ENCODE measurements at places on chromosomes 13 and 19. TPM values are rescaled to one million over a fixed set of nuclear protein-coding genes. Genes with fewer than 3 reads are reported as not detected.
A peak's percentile ranks its signal among the peaks of the same experiment; 100 is the strongest.

DNA sequence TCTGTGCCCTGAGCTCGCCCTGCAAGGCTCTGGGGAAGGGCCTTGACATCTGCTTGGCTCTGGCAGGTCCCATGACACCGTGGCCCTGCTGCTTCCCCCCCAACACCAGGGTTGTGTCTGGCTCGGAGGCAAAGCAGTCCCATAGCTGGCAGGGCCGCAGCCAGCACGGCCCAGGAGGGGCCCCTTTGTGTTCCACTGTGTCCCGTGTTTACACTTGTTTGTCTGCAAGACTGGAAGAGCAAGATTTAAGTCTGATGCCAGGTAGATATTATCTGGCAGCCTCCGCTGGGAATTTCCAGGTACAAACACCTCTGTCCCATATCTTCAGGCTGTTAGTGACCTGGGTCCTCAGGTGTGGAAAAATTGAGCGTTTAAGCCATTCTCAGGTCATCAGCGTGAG lies 44.3 kb downstream of the MCF2L start:
- no peak for DNase-seq
- H3K4me3 ChIP-seq = no peak overlapping the region

DNA sequence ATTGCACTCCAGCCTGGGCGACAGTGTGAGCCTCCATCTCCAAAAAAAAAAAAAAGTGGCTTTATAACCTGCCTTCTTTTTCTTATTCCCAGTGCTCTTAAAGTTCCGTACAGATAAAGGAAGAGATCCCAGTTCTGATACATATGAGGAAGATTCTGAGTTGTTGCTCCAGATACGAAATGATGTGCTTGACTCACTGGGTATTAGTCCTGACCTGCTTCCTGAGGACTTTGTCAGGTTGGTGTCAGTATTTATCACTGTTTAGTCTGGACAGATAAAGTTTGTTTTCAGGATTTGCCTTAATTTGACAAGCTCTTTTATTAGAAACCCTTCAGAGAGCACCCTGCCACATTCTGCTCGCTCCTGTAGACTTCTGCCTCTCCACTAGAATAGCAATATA lies 33.9 kb downstream of the BBC3 start:
- no peak for DNase-seq
- peaks cover 26% of the 10 kb centered on the region for H3K4me1 ChIP-seq
- peaks cover 17% of the 10 kb centered on the region for H3K36me3 ChIP-seq
- H3K4me3 ChIP-seq = no peak overlapping the region

The ZNF579 gene
- 24.1 TPM for total RNA-seq

DNA sequence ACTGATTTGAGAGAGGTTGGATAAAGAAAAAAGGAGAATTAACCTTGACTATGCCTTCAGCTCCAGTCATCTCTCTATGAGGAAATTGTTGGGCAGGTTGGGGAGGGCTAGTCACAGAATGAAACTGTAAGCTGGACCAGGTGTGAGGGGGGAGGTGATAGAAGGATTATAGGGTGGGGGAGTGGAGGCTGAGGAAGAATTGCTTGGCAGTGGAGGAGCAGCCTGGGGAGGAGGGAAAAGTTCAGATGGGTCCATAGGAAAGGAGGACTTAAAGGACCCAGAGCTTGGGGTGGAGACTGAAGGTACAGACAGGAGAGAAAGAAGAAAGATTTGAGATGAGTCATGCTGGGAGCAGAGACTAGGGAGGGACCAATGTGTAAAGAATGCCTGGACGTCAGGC lies 8.2 kb upstream of the ZNF431 start:
- H3K4me1 ChIP-seq = no peaks in the 10 kb centered on the region
- H3K36me3 ChIP-seq = no peaks in the 10 kb centered on the region
- DNase-seq = no peak
- no peaks in the 10 kb centered on the region for H3K27me3 ChIP-seq

The SULT2B1 gene
- total RNA-seq = 4.8 TPM

The C19orf38 gene
- 0.74 TPM for total RNA-seq

The NTF4 gene
- 1.7 TPM for total RNA-seq

- no peak overlapping the region for H3K4me3 ChIP-seq
- DNase-seq = peak; percentile 90
- H3K36me3 ChIP-seq = no peaks in the 10 kb centered on the region
- H3K27ac ChIP-seq = no peak overlapping the region
Measured at GRCh38 chr19:49746206-49746958, 16.7 kb downstream of the TSKS start.

DNA sequence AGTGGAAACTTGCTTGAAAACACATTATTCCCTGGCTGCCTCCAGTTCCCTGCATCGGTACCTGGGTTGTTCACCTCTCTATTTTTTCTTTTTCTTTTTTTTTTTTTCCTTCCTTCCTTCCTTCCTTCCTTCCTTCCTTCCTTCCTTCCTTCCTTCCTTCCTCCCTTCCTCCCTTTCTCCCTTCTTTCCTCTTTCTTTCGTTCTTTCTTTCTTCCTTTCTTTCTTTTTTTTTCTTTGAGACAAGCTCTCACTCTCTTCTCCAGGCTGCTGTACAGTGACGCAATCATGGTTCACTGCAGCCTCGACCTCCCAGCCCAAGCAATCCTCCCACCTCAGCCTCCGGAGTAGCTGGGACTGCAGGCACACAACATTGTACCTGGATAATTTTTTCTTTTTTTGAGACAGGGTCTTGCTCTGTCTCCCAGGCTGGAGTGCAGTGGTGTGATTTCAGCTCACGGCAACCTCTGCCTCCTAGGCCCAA lies 3.4 kb upstream of the RASAL3 start:
- H3K27me3 ChIP-seq = no peaks in the 10 kb centered on the region
- no peak for DNase-seq
- no peak overlapping the region for H3K4me3 ChIP-seq
- H3K4me1 ChIP-seq = no peaks in the 10 kb centered on the region
